Cortex of kidney (tissue), 1 donor: ENCODE measurements at places on chromosomes 4 and X.

- DNase-seq, result no peak
These were observed 73.9 kb downstream of the VCX3A start for GRCh38 chrX:6460893-6461490.

- no peak for DNase-seq
These were observed 191.4 kb upstream of the LEF1 start for GRCh38 chr4:108359986-108360681.

GRCh38 chr4:26130173-26130572 lies 190.6 kb upstream of the RBPJ start:
- no peak for DNase-seq

DNA sequence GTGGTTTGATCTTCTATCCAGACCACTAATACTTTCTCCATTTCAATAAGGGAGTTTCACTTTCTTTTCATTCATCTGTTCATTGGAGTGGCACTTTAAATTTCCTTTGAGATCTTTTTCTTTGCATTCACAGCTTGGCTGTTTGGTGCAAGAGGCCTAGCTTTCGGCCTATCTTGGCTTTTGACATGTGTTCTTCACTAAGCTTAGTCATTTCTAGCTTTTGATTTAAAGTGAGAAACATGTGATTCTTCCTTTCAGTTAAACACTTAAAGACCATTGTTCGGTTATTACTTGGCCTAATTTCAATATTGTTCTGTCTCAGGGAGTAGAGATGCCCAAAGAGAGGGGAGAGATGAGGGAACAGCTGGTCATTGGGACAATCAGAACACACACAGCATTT lies 24.3 kb downstream of the CXCL13 start:
- no peak for DNase-seq

GRCh38 chrX:126551725-126552312 lies 795 bp downstream of the DCAF12L1 start:
- DNase-seq, result no peak

- no peak for DNase-seq
These were observed 97.6 kb downstream of the HMX1 start for GRCh38 chr4:8774071-8774470.

GRCh38 chr4:149645790-149646189 lies 169.9 kb downstream of the IQCM start:
- no peak for DNase-seq

DNA sequence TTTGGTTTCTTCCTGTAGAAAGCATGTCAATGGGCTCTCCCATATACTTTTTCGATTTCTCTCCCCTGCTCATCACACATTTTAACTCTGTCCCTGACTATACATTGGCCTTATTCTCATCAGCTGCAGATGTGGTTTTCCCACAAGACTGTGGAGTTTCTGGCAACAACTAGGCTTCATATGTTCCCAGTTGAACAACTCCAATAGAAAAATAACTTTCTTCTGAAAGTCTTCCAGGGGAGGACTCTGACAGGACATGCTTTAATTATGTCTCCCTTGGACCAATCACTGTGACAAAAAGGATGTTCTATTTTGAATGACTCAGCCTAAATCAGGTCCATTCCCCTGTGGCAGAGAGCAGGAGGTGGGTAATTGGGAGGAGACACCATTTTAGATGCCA lies 28.1 kb downstream of the SPANXC start:
- no peak for DNase-seq

- no peak for DNase-seq
These were observed 141.2 kb upstream of the SCML1 start for GRCh38 chrX:17596061-17596460.

DNA sequence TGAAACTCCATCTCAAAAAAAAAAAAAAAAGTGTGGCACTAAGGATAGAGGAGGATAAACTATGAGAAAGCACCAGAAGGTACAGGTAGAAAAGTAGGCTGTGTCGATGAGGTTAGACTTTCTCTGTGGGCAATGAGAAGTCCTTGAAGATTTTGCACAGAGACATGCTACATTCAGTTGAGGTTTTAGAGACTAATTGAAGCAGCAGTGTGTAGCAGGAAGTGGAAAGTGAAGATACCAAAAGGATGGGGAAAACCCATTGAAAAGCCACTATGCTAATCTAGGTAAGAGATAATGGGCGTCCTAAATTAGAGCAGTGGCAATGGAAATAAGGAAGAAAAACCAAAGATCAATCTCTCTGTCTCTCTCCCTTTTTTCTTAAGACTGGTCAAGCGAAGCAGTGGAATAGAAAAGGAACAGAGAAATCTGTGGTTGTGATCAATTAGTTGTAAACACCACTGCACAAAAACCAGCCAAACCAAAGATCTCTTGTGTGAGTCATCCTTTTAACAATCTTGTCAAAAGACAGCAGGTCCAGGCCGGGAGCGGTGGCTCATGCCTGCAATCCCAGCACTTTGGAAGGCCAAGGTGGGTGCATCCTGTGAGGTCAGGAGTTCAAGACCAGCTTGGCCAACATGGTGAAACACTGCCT lies 3.5 kb downstream of the SPINK2 start:
- no peak for DNase-seq

- DNase-seq, result no peak
These were observed 897.5 kb upstream of the AGA start for GRCh38 chr4:178339769-178340168.

- DNase-seq, result no peak
These were observed 1697.1 kb downstream of the STIM2 start for GRCh38 chr4:28557755-28558154.

DNA sequence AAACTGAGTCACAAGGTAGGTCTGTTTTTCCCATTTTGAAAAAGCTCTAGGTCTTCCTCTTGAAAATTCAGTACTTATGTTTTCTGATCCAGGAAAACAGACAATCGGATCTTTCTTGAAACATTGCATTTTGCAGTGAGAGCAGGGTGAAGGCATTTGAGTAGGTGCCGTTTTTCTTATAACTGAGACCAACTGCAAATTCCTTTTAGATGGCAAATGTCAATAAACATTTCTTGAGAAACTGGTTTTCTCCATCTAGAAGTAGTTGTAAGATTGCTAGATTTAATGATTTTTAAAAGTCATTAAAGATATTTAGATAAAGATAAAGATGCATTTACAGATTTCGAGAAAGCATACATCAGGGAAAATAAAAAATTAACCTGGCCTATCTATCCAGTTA lies 92.4 kb downstream of the PHOX2B start:
- DNase-seq, result no peak

GRCh38 chr4:8332038-8332857 lies 62.7 kb downstream of the HTRA3 start:
- no peak for DNase-seq

GRCh38 chr4:89248879-89249281 lies 58.7 kb downstream of the GPRIN3 start:
- DNase-seq, result no peak

DNA sequence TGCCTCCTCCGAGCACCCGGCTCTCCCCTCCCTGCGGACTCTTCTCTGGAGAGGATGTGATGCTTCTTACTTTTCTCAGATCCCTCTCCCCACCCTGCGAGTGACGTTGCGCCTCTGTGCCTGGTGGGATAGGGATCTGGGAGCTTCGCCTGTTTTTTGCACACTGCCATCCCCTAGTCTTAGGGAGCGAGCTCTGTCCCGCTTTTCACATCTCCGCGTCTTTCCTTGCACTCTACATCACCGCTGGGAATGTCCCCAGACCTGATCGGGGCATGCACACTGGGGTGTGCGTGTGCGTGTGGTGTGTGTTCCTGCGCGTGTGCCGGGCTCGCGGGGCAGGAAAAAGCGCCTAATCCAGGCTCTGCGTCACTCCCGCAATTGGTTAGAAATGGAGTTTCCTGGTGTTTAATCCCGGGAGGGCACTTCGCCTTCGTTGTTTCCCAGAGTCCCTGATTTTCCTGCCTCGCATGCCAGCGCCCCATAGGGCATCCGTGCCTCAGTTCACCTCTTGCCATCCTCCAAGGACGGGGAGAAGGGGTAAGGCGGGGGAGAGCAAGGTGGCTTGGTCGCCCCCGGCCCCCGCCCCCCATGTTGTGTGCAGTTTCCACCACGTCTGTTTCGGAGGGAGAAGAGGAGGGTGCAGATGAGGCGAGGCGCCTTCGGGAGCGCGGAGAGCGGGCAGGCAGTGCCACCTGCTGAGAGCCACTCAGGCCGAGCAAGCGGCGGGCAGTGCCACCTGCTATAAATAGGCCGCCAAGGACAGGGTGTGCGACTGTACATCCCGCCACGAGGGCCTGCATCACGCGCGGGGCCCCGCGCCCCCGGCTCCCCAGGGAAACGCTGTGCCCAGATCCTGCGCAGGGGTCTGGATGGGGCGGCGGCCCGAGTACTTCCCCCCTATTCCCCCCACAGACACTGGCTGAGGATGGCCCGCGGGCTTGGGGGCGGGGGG lies 759 bp upstream of the TBC1D1 start:
- DNase-seq, result no peak

DNA sequence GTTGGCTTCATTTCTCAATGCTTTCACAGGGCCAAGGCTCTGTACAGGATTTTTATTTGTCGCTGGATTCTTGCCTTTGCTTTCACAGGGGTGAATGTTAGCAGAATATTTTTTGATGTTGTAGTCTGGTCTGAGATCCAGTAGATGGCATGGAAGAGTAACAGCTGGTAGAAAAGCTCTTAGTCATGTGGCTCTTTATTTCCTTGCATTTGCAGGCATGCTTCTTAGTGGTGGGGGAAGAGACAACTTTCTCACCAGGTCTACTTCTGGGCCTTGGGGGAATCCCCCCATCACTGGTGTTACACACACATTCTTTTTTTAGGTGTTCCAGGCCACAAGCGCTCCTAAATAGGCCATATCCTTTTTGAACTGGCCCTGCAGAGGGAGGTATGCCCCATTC lies 58.2 kb upstream of the DKK2 start:
- DNase-seq, result no peak

- DNase-seq, result no peak
These were observed 703.0 kb downstream of the ARAP2 start for GRCh38 chr4:35541146-35541887.

DNA sequence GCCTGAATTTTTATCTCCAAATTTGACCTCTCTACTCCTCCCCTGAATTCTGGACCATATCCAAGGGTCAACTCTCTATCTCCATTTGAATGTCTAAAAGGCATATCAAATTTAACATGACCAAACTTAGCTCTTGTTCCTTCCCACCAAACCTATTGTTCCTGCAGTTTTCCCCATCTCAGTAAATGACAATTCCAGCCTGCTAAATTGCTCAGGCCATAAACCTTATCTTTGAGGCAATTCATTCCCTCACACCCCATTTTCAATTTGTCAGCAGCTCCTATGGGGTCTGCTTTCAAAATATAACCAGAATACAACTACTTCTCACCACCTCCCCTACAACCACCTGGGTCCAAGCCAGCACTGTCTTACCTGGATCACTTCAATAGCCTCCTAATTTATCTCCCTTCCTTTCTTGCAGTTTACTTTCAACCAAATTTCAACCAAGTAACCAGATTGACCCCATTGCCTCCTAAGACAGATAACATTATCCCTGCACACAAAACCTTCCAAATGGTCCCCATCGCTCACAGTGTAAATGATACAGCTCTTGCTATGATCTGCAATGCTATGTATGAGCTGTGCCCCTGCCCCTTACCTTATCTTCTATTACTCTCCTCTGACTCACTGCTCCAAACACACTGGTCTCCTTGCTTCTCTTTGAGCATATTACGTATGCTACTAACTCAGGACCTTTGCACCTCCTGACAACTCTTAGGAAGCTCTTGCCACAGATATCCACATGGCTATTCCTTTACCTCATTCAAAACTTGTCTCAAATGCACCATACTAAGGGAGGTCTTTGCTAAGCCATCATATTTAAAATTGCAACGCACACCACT lies 66.0 kb downstream of the CAMK2D start:
- DNase-seq, result no peak

- no peak for DNase-seq
These were observed 137.5 kb downstream of the AMMECR1 start for GRCh38 chrX:110180176-110180927.

DNA sequence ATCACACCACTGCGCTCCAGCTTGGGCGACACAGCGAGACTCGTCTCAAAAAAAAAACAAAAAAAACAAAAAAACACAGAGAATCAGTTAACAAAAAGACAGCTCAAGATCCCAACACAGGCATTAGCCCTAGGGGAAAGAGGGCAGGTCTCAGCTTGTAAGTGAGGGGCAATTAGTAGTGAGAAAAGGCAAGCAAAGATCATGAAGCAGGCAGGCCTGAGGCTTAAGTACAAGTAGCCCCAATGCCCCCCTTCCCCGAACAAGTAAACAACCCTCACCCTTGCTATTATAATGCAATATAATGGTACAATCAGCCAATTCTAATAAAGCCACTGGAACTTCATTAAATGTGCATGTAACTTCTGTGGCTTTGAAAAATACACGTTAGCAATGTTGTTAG lies 17.0 kb downstream of the ADGRA3 start:
- no peak for DNase-seq

- DNase-seq, result no peak
These were observed 31.3 kb downstream of the HAND2 start for GRCh38 chr4:173498771-173499170.

- no peak for DNase-seq
These were observed 152.7 kb downstream of the STK32B start for GRCh38 chr4:5203993-5204310.

DNA sequence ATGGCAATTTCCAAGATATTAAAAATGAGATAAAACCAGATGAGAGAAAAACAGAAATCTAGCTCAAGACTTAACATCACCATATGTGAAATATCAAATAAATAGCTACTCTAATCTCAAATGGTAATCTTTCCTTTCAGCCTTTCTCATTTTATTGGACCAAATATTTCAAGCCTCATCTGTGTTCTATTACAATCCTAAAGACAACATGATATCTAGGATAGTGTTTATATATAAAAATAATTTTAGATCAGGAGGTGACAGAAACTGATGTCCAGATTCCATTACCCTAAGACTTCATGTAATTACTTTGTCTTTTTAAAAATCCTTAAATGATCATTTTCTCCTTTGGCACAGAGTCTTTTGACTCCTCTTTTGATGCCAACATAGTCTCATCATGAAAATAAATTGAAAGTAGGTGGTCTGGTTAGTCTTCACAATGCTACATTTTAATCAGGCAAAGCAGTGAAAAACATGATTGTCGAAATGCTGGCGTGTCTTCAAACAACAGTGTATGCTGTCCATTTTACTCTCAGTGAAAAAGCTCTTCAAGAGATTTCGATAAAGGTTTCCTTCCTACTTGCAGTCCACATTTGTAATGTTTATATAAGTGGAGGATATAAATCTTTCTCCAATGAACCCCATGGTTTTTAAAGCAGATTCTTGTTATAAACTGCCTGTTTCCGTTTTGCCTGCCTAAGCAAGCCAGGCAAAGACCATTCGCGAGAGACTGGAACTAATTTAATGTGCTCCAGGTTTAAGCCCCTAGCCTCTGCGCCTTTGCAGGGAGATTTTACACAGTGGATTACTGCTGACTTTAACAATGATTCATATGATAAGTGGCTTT lies 169.8 kb downstream of the SCFD2 start:
- no peak for DNase-seq

- DNase-seq, result no peak
These were observed 3.7 kb downstream of the TBC1D9 start for GRCh38 chr4:140752291-140753068.
